Nephron progenitor cell (in vitro differentiated cells): ENCODE measurements at places on chromosomes 7 and 10.

GRCh38 chr7:99386584-99387238 is 12.2 kb downstream of the ARPC1B start:
- no peak for DNase-seq

GRCh38 chr10:9188022-9188810 is 1133.7 kb downstream of the GATA3 start:
- DNase-seq, result no peak

DNA sequence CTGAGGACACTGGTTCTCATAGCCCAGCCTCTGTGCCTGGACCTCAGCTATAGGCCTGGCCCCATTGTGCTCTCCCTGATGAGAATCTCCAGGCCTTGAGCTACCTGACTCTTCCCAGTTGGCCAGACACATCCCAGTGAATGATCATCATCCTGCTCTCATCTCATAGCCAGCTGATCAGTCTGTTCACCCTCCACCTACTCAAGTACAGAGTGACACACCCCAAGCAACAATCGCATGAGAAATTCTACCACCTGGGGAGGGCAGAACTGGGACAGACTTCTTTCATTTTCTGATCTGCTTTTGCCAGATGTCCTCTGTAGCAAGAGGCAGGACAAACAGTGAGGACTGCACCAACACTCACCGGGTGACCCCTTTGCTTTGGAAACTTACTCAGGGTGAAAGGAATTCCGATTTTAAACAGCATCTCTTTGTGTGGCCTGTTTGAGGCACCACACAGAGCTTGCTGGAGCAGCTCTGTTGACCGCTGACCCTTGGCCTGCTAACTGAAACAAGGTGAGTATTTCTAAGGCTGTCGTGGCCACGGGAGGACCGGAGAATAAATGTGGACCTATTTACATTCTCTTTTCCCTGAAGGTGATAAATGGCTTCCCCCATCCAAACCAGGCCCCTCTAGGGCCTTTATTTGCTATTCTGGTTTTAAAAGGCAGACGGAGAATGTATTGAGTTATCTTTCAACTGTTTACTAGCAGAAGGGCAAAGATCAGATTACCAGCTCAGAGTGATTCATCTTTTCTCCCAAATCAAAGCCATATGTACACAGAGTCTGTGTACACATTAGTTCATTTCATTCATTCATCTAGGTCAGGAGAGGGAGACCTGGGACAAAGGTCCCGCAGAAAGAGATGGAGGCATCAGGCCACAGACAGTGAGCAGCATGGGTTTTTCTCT is 181.4 kb upstream of the TNS3 start:
- peak; percentile 57 for DNase-seq

DNA sequence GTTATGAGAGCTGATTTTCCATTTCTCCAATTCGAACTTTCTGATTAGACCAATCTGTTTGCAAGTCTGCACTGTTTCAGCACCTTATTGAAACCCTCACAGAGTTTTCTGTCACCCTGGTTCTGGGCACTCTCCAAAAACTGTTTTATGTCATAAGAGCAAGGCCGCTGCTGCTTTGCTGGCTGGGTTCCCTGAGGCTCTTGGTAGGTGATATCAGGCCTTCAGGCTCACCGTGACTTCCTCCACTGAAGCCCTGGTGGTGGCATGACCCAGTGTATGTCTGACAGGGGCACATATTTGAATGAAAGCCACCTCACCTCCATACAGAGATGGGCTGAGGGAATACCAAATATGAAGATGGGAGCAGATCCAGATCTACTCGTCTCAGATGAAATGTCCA is 8.3 kb downstream of the RABGEF1 start:
- DNase-seq, result no peak

GRCh38 chr7:120272261-120272660 is 714 bp upstream of the KCND2 start:
- peak; percentile 41 for DNase-seq

DNA sequence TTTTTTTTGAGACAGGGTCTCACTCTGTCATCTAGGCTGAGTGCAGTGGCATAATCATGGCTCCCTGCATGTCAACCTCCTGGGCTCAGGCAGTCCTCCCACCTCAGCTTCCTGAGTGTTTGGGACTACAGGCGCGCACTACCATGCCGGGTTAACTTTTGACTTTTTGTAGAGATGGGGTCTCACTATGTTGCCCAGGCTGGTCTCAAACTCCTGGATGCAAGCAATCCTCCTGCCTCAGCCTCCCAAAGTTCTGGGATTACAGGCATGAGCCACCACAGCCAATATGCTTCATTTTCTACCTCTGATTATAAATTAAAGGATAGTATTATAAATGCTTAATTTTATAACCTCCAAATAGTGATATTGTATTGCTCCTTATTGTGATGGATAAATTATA is 121.3 kb downstream of the ADK start:
- DNase-seq, result no peak

DNA sequence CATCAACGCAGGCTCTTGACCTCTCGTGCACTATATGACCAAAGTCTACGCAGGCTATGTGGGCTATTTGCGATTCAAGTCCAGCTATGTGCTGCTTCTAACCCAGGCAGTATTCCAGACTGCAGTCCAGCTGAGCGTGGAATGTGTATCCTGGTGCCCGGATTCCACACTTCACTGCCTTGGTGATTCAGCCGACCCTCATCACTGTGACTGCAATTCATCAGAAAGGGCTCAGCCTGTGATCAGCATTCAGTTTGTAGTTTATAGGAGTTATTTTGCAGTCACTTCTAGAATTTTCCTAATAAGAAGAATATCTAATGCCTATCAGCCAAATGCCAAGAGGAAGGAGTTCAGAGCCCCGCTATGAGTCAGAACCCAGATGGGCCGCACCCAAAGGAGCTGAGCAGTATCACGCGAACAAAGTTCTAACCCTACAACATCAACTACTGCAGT is 119.8 kb upstream of the LANCL2 start:
- DNase-seq, result no peak

DNA sequence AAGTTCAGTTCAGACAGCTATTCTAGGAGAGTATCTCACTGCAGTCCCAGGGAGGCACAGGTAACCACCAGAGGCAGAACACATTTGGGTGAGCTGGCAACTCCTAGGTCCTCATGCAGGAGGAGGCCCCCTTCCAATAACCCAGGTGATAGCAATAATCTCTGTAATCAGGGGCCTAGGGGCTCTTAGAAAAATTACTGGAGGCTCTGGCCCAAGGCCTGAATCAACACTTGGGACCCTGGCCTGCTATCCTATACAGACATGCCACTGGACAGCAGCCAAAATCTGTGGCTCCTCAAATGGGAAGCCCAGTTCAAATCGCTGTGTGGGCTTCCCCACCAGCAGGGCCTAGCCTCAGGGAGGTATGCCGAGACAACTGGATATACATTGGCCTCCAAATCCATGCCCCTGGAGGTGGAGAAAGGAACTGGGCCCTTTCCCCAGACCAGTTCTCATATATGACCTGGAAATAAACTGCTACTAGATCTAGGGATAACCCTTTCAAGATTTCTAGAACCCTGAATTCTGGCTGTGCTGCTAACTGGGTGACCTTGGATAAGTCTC is 1.6 kb downstream of the AVPI1 start:
- no peak for DNase-seq

- no peak for DNase-seq
These were observed 159.8 kb downstream of the CHN2 start for GRCh38 chr7:29354340-29354739.

DNA sequence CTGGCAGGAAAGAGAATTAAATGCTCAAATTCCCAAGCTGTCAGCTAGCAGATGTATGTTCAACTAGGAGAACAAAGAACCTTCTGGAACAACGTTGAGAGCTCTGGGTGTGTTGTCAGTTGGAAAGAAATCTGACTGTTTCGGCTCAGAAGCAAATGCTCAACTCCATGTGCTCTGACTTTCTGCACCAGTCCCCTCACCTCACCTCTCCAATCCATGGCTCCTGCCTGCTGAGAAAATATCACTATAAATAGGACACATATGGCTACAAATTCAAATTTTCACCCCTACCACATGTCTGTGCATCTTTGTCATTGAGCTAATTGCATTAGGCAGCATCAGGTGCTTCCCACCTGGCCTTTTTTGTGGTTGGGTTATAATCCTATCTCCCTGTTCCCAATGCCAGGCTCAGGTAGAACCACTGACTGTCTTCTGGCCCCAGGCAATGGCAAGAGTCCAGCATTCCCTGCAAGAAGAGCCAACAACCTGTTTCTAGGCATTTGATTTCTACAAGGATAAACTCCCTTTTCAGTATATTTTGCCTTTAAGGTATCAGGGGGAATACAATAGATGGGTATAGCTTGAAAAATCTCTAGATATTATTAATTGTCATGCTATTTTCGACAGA is 142.6 kb upstream of the LSM8 start:
- DNase-seq, result no peak

DNA sequence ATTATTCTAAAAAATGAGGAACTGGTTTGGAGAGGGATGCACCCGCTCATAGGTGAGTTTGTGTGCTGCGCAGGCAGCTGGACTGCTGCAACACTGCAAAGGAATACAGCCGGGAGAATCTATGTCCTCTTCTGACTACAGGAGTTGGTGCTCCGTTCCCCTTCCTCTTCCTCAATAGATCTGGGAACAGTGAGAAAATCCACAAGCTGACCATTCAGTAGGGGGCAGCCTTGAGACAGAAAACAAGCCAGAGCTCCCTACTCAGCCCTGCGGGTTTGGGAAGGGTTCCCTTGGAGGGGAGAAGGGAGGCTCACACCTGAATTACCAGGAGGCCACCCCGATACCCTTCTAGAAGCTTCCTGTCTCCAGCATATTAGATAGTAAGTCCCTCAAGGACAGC is 87.3 kb upstream of the FOXI2 start:
- DNase-seq, result peak; percentile 27

- DNase-seq, result peak; percentile 35
These were observed 50.6 kb downstream of the PWWP2B start for GRCh38 chr10:132447446-132448247.

DNA sequence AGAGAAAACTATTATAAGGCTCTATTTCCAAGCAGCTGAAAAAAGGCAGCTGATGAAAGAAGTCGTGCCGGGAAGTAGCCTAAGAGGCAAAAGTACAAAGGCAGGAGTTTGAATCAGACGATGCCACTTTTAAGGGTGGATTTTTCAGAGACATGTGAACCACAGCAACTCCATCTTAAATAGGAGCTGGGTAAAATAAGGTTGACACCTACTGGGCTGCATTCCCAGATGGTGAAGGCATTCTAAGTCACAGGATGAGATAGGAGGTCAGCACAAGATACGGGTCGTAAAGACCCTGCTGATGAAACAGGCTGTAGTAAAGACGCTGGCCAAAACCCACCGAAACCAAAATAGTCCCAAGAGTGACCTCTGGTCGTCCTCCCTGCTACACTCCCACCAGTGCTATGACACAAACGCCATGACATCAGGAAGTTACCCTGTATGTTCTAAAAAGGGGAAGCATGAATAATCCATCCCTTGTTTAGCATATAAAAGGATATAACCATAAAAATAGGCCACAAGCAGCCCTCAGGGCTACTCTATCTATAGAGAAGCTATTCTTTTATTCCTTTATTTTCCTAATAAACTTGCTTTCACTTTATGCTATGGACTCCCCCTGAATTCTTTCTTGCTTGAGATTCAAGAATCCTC is 45.5 kb upstream of the PRSS1 start:
- DNase-seq, result no peak

DNA sequence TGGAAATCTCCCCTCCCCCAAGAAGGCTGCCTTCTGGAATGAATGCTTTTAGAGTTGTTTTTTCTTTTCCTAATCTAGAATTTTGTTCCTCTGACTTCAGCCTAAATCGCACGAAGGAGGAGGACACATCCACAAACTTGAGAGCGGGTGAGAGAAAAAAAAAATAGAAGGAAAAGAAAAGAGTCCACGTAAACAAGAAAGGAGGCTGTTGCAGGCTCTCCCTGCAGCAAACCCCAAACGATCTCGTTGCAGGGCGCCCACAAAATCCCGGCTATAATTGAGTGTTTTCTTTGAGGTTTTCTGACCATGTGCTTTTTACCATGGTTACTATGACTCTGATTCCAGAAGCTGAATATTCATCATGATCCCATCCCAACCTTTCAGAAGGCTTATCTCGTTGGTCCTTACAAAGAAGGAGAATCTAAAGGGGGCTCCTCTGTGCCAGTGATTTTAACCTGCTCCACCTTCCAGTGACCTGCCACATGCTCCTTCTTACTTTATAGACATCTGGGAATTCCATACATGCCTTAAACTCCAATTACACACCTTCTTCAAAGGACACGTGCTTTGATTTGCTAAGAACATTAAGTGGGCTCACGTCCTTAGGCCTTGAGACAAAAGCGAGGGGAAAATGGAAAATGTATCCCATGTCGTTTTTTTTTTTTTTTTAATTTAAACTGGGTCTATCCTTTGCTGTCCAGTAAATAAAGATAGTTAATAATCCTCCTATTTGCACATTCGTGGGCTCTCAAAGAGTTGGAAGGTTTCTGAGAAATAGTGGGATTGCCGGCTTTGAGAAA is 5.8 kb downstream of the TWIST1 start:
- DNase-seq, result no peak

DNA sequence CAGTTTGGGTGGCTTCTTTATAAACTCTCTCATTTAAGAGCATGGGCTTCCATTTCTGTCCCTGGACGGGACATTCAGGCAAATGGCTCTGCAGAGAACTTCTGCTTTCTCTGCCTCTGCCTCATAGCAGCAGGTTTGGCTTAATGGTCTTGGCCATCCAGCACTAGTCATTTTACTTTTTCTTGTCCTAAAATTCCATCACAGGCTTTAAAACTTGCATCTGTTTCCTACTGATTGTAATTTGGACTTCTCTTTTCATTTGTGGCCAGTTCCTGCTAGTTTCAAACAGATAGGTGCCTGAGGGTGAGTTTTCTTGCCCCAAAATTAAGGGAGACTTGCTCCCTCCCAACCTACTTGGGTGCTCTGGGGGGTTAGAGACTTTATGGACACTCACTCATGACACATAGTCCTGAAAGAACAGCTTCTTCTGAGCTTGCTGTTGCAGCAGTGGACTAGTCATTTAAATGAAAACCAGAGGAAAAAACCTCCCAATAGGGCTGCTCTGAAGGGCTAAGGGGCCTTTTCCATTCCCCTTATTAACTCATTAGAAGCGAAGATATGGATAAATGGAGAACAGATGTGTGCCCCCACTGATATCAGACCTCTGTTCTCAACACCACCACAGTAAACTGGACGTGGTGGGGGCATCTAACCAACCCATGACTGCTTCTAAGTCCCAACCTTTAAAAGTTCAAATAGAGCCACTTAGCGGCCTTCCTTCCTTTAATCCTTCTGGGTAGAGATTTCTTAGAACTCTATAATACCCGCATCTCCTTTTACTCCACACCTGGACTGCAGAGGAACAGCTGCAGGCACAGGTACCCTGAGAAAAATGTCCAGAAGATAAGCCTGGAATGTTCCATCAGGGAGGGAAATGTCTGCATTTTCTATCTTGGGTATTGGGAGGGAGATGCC is 38.8 kb downstream of the SVOPL start:
- DNase-seq, result no peak

DNA sequence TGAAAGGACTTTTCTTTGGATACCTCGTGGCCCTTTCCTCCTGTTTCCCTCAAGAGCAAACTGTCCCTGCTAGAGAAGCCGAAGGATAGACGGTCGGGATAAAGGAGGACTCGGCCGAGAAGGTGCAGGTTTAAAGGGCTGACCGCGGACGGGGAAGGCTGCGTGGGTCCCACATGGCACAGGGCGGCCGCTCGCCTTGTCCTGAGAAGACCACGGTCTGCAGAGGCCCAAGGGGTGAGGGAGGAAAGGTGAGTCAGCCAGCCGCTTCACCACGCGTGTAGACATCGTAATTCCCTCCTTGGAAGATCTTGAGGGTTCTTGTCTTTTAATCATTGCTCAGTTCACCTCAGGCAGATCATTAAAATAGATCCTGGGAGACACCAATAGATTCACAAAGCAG is 253.8 kb downstream of the DPP6 start:
- DNase-seq, result no peak

- DNase-seq, result no peak
These were observed 83.5 kb downstream of the ZNF777 start for GRCh38 chr7:149377386-149377785.
